Hypothalamus (tissue), 51 donors: ENCODE measurements at places on chromosomes 3 and 15.

DNA sequence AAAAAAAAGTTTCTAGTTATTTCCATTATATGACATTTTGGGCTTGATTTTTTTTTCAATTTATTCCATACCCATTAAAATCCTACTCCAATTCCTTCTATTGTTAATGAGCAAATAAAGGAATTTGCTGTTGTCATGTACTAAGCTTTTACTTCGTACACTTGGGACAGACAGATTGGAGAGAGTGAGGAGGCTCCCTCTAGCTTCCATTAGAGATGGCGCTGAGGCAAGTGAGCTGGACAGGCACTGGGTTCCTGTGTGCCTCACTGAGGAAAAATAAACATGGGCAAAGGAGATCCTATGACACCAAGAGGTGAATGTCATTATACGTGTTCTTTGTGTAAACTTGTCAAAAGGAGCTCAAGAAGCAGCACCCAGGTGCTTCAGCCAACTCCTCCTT lies 441.1 kb upstream of the MDFIC2 start:
- DNase-seq: no peak

- DNase-seq: no peak
These were observed 3.5 kb downstream of the ZNF710 start for GRCh38 chr15:90004671-90005070.

- DNase-seq: no peak
These were observed 104.5 kb downstream of the ZMAT3 start for GRCh38 chr3:178967177-178967532.

GRCh38 chr3:48067271-48067670 lies 51.1 kb upstream of the MAP4 start:
- DNase-seq: no peak

DNA sequence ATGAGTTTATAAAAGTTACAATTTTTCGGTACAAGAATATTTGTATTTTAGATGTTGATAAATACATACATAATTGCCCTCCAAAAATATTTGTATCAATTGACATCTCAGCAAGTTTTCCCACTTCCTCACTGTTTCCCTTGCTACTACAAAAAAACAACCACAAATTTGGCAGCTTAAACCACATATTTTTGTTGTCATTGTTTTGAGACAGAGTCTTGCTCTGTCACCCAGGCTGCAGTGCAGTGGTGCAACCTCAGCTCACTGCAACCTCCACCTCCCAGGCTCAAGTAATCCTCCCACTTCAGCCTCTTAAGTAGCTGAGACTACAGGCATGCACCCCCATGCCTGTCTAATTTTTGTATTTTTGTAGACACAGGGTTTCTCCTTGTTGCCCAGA lies 162.8 kb upstream of the RARB start:
- no peak for DNase-seq

- DNase-seq: no peak
These were observed 203.5 kb downstream of the MECOM start for GRCh38 chr3:169460035-169460434.

DNA sequence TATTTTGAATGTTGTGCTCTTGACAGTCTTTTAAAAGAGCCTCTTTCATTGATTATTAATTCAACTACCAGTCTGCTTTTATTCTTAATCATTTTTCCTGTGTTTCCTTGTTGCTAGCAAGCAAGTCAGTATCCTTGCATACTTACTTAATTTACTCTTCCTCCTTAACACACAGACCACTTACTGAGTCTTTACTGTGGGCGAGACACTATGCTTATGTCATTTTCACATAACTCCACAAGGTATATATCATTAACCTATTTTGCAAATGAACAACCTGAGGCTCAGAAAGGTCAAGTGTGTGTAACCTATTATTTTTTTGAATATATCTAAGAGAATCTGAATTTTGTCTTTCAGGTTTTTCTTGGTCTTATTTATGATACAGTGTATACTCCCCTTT lies 130.9 kb downstream of the WDR76 start:
- no peak for DNase-seq

- no peak for DNase-seq
These were observed 25.1 kb downstream of the CNTN6 start for GRCh38 chr3:1117843-1118473.

DNA sequence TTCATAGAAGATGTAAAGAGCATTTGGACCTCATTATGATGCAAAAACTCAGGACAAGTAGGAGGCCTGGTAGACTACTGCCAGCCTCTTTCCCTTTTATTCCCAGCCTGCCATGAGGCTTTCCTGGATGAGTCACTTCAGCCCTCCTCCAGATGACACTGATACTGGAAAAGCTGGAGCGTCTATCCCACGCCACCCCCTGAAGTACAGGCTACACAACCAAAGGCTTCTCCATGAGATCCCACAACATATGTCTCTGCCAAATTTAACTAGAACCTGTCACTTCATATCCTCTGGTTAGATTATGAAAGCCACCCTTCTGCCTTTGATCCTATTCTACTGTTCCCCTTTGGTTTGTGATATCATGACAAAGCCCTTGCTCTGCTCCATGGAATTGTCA lies 56.1 kb upstream of the CPNE4 start:
- no peak for DNase-seq

GRCh38 chr3:106114220-106114619 lies 245.4 kb upstream of the CBLB start:
- no peak for DNase-seq

- DNase-seq: no peak
These were observed 100.3 kb downstream of the FSIP1 start for GRCh38 chr15:39682366-39682765.

- no peak for DNase-seq
These were observed 6.3 kb downstream of the THBS1 start for GRCh38 chr15:39587096-39587721.
